ENCODE measurements at places on chromosomes 12 and 14. TPM values are rescaled to one million over a fixed set of nuclear protein-coding genes. Genes with fewer than 3 reads are reported as not detected.

Gene OAS3
- 194 TPM for total RNA-seq

Gene C14orf39
- total RNA-seq = not detected

Gene TCTN2
- total RNA-seq = 36.3 TPM

Gene CDH24
- 2.7 TPM for total RNA-seq

Gene PLEK2
- 1.1 TPM for total RNA-seq

Gene CTDSP2
- 37.0 TPM for total RNA-seq

Gene NTN4
- total RNA-seq = 0.33 TPM

Gene AJUBA
- 6.9 TPM for total RNA-seq

Gene CCDC197
- total RNA-seq = not detected

Gene P3H3
- 23.8 TPM for total RNA-seq

Gene BDKRB1
- not detected for total RNA-seq

Gene MYL2
- not detected for total RNA-seq

Gene C14orf132
- 10.9 TPM for total RNA-seq

Gene B4GALNT3
- 0.33 TPM for total RNA-seq

Gene MYBPC1
- total RNA-seq = not detected

Gene RASSF9
- total RNA-seq = not detected

Gene IL23A
- not detected for total RNA-seq

Gene NKX2-8
- total RNA-seq = not detected

Gene HOXC5
- total RNA-seq = not detected

Gene KRT7
- total RNA-seq = 1.00 TPM

Gene SLC5A8
- total RNA-seq = 0.15 TPM

Gene KRT75
- total RNA-seq = not detected

Gene GALNT16
- total RNA-seq = not detected

Gene HOXC4
- total RNA-seq = 3.3 TPM

Gene PTGER2
- total RNA-seq = under 0.01 TPM

Gene CEP290
- 12.0 TPM for total RNA-seq

Gene SYT1
- total RNA-seq = under 0.01 TPM

Gene TMEM179
- under 0.01 TPM for total RNA-seq

Gene KLRC4
- total RNA-seq = not detected

Gene SYNE3
- 8.3 TPM for total RNA-seq

Gene IKBIP
- total RNA-seq = 40.0 TPM

Gene SHMT2
- total RNA-seq = 139 TPM

Gene B3GNT4
- total RNA-seq = 0.67 TPM

Gene SLCO1A2
- under 0.01 TPM for total RNA-seq

Gene SLC35F4
- not detected for total RNA-seq

Measured in melanocyte of skin (primary cell).